ENCODE measurements at places on chromosomes 2 and 18.

DNA sequence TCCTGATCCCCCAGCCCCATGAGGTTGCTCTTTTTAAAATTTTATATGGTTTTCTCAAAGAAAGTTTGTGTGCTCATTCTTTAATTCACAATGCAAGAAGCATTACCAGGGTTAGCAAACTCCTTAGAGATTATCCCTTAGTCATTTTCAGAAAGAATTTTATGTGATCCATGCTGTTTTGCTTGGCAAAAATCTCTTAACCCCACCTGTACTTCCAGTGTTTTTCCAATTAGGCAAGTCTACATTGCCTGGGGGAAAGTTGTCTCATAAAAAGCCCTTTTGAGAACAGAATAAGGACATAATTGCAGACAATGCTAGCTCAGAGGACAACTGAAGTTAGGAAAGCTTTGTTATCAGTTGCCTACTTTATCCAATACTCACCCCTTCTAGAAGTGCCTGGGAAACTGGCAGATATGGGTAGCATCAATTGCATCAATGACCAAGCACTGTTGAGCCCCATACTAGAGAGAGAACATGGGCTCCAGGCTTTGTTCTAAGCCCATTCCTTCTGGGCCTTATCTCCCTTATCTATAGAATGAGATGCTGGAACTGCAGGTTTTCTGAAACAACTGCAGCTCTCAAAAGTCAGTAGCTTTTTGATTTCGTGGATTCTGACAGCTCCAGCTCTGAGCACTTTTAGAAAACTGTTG, 265.9 kb upstream of the SPHKAP start:
- DNase-seq: no peak

DNA sequence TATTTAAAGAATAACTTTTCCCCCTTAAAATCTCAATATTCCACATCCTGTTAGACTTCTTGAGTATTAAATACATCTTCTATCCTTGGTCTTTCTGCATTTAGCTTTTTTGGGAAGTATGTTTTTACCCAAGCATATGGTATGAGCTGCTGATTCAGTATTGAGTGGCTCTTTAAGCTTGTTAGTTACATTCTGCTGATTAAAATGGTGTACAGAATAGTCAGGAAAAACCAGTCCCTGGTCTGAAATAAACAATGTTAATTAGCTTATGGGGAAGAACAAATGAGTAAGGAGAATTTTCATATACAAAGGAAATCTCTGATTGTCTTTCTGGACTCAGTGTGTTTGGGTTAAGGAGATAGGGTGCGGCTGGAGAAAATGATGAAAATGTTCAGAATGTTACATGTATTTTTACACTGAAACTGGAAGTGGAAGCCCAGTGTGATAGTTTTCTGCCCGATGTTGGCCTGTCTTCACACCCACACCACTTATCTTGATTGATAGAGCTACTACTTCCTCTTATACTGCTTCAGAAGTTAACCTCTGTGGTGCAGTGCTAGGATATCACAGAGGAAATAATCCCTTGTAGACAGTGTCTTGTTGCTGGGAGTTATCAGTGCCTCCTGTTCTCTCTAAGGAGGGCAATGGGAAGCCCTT, 84.0 kb downstream of the MSH2 start:
- no peak for DNase-seq

GRCh38 chr2:43041173-43041591, 185.2 kb downstream of the ZFP36L2 start:
- DNase-seq: no peak

DNA sequence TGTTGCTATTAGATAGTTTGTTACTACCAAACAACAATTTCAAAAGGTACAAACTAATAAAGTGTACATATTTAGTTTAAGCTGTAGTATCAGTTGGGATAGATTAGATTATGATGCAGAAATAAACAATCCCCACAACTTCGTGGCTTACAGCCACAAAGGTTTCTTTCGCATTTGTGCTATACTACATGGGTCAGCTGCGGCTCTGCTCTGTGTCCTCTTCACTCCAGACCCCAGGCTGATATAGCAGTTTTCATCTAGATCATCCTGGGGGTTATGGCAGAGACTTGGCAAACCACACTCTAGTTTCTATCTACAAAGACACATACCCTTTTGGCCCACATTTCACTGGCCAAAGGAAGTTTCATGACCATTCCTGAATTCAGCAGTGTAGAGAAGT, 108.0 kb upstream of the SP5 start:
- no peak for DNase-seq

DNA sequence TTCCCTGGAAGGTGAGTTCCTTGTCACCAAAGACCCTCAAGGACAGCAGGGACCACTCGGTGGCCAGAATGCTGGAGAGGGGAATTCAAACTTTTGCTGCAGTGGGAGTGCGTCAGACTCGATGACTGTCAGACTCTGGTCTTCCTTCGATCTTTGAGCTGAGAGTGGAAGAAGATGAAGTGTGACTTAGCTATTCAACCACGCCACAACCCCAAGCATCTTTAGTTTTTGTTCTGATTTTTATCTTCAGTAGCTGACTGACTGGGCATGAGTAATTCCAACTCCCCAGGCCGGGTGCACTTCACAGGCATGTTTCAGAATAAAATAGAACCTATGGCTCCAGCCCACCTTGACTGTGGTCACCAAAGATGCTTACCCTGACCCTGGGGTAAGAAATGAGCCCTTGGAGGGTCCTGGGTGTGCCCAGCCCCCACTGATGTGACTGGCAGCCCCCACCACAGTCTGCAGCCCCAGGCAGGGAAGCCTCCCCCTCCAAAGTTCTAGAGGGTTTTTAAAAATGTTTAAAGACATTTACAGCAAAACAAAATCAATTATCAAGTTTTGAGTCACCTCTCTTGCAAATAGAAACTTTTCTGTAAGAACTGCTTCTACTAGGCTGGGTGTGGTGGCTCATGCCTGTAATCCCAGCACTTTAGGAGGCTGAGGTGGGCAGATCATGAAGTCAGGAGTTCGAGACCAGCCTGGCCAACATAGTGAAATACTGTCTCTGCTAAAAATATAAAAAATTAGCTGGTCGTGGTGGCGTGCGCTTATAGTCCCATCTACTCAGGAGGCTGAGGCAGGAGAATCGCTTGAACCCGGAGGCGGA, 24.9 kb upstream of the YWHAQ start:
- no peak for DNase-seq

- no peak for DNase-seq
Measured at GRCh38 chr18:76208678-76209306, 286.2 kb downstream of the ZNF516 start.

- no peak for DNase-seq
Measured at GRCh38 chr2:118766871-118767270, 80.6 kb downstream of the EN1 start.

DNA sequence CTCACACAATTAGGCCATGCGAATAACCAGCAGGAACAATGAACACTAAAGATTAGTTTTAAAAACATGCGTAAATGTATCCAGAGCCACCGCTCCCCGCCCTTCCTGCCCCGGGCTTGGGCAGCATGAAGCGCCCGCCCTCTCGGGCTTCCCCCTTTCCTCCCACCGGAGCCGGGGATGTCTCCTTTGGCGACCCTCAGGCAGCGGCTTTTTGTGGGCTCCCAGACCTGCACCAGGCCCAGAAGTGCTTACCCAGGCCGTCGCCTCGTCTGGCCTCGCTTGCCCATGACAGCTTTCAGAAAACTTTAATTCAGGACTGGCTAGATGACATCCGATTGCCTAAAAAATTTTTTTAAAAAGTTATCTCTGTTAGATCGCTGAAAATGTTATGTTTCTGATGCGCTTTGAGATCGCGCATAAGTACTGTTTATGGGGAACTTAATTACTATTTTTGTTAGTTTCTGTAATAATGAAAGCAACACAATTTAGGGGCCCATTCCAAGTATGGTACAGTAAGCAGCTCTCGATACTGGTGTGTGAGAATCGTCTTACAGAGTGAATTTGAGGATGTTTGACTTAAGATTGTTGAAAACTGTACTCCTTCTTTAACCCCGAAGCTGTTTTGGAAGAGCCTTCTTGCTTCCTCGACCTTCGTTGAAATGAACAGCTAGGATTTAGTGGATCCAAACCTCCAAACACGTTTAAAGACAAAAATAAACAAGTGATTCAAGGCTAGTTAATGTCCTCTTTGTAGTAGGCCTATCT, 1.1 kb downstream of the MAP3K20 start:
- DNase-seq: no peak

GRCh38 chr2:105313877-105314276, 15.7 kb downstream of the TGFBRAP1 start:
- DNase-seq: no peak

GRCh38 chr2:171308280-171309054, 125.3 kb downstream of the METTL8 start:
- no peak for DNase-seq

DNA sequence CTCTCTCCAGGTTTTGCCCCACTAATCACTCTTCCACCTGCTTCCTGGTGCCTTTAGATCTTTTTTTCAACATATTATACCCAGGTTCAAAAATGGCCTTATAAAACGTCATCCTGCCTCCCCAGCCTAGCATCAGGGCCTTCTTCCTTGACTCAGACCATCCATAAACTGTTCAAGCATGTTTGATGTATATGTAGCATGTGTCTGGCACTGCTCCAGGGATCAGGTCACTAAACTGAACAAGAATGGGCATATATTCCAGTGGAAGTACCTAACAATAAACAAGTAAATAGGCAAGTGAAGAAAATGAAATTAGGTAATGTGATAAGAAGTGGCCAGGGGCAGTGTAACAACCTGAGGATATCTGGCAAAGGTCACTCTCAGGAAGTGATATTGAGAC, 141.2 kb downstream of the TRIB2 start:
- DNase-seq: no peak

GRCh38 chr18:65725251-65726050, 25.4 kb upstream of the CDH7 start:
- no peak for DNase-seq

GRCh38 chr2:167353605-167354280, 465.5 kb downstream of the XIRP2 start:
- DNase-seq: no peak

GRCh38 chr2:151728804-151729414, 5.4 kb downstream of the NEB start:
- DNase-seq: no peak

- DNase-seq: no peak
Measured at GRCh38 chr18:49160079-49160930, 209.5 kb upstream of the SMAD7 start.

DNA sequence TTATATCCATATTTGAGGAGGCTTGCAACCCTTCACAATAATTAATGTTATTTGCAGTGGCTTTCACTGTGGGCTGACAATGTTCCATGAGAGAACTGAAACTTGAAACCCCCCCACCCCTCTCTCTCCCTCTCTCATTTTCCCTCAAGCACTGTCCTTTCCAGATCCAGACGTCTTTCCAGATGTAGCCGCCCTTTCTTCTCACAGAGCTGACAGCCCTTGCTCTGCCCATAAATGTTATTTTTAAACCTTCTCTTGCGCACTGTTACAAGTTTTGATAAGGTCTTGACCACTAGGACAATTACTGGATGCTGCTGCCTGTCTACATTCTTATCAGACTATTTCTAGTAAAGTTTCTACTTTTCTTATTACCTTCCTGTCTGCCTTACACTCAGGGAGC, 91.4 kb upstream of the LINC00305 start:
- DNase-seq: no peak

DNA sequence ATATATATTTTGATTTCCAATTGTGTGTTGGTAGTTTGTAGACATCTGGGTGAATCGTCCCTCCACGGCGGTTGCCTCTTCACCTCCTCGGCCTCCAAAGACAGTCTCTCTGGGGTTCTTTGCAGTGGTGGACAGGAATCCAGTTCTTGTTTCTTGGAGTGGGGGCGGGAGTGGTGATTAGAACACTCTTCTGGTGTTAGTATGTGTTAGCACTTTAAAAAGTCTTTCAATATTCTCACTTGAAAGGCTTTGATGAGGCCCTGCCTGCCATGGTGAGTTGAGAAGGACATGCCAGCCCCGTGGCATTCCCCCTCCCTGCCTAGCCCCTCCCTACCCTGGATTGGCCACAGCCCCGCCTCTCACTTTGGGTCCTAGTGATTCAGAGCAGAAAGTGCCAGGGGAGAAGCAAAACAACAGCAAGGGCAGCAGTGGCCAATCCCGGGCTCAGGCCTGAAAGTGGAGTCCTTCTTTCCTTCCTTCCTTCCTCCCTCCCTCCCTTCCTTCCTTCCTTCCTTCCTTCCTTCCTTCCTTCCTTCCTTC, 316.8 kb upstream of the HS6ST1 start:
- DNase-seq: no peak

DNA sequence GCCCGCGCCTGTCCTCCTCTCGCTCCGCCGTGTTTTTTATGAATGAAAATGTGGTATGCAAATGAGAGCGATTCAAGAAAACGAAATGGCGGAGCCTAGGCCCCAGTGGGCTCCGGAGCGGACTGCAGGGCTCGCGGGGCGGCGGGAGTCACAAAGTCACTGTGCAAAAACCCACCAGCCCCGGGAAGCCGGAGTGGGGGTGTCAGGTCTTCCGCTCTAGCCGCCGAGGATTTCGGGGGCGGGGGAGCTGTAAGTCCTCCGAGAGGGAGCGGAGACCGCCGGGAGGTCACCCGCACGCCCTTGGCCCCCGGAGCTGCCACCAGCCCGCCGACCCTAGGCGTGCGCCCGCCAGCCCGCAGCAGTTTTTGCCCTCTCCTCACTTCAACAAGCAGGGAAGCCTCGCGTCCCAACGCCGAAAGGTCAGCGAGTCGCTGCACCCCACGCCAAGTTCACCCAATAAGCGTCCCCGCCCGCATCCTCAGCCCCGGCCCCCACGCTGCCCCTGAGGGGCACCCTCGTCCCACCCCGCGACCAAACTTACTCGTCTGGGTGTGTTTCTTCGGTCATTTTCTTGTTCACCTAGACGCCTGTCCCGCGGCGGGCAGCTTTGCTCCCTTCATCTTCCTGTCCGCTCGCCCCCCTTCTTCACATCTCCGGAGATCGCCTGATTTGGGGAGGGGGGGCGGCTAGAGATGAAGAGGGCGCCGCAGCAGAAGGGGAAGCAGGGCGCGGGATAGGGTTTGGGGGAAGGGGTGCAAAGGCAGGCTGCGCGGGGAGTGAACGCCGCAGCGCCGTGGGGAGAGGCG, 775 bp downstream of the SPRED2 start:
- peak; percentile 21 for DNase-seq

- no peak for DNase-seq
Measured at GRCh38 chr2:203470371-203470770, 64.7 kb downstream of the RAPH1 start.

GRCh38 chr2:12363138-12363537, 353.6 kb upstream of the TRIB2 start:
- no peak for DNase-seq

DNA sequence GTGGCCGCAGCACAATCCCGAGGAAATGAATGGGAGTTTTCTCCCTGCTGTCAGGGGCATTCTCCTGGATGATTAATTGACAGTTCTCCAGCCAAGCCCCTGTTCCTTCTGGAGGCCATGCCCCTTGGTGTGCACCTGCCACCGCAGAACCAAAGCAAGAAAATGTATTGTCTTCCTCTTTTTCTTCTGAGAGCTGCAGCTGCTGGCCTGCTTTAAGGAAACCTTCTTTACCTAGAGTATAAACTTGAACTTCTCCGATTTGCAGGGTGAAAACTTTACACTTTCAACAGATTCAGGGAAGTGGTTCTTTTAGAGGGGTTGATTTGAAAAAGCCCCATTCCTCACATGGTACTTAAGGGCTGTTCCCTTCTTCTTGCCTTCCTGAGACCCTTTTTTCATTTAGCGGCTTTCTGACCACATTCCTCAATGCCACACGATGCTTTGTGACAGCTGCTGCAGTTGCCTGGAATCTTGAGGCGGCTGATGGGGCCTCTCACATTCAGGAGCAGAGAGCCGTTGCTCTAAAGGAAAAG, 402.8 kb downstream of the TXNL1 start:
- DNase-seq: no peak
